ENCODE measurements at places on chromosomes 12 and 14. TPM values are rescaled to one million over a fixed set of nuclear protein-coding genes. Genes with fewer than 3 reads are reported as not detected.

SARNP gene
- total RNA-seq, result 67.1 TPM

NANOG gene
- total RNA-seq, result not detected

TBX3 gene
- total RNA-seq, result 6.5 TPM

HHIPL1 gene
- total RNA-seq, result 3.9 TPM

OVCH1 gene
- total RNA-seq, result 0.20 TPM

PXN gene
- 63.2 TPM for total RNA-seq

CYP46A1 gene
- 0.19 TPM for total RNA-seq

CLIP1 gene
- total RNA-seq, result 28.3 TPM

KCNK10 gene
- not detected for total RNA-seq

MMP19 gene
- 37.2 TPM for total RNA-seq
